ENCODE measurements at places on chromosomes 6 and 20.
A peak's percentile ranks its signal among the peaks of the same experiment; 100 is the strongest.

DNA sequence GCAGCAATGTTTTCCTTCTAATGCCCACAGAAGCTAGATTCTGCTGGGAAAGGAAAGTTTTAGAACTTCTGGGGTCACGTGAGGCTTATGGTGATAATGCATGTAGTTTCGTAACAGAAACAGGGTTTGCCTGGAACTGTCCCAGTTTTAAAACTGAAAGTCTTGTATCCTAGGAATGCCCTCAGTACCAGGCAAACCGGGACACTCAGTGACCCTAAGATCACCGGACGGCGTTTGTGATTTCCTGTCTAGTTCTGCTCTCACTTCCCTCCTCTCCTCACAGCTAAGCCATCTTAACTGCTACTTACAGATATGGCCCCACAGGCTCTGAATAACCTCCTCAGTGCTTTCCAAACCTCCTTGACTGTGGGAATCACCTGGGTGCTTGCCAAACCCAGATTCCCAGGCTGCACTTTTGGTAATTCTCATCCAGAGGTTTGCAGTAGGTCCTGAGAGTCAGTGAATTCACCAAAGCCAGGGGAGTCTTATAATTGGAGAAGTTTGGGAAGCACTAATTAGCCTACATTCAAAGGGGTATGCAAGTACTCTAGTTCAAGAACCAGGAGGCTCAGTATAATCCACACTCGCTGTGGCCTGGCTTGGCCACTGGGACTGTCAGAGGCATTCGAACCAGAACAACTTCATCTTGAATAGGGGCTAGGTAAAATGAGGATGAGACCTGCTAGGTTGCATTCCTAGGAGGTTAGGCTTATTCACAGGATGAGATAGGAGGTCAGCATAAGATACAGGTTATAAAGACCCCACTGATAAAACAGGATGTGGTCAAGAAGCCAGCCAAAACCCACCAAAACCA is 231.6 kb upstream of the MYLIP start:
- no peak for DNase-seq

DNA sequence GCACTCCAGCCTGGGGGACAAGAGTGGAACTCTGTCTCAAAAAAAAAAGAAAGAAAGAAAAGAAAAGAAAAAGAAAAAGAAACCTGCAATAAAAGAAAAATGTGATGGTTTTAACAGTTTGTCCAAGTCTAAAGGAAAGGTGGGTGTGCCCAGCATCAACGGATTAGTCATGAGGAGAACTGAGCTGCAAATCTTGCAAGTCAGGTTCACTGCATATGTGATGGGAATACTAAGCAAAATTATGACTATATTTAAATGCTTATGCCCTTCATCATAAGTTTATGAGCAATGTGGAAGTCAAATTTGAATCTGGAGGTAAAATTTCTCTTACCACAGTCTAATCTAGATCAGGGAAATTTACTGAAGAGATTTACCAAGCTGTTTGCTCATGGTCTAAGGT is 13.1 kb upstream of the CDK19 start:
- no peak for DNase-seq

DNA sequence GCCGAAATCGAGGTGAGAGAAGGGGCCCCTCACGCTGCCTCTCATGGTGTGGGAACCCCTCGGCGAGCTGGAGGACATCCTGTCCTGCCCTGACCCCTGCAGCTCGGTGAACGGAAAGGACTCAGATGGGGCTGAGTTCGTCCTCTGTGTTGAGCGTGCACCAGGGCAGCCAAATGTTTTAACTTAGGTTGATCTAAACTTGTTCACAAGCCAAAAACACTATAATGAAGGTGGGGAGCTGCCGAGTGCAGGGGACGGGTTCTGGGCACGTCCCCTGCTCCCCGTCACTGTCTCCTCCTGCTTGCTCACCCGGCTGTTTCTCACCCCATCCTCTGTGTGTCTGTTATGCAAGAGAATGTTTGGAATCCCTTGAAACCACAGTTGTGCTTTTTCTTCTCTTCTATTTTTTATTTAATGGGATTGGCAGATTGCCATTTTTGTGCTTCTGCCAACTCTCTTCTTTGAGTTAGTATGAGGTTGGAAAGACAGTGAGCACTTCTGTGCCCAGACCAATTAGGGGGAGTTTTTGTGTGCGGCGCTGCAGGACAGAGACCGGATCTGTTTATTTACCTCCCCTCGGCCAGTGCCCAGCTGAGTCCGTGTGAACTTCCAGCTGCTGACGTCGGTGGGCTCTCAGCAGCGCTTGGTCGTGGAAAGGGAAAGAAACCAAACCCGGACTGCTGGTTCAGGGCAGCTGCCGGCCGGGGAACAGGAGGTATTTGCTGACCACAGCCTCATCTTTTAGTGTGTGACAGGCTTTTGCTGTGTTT is 158.1 kb downstream of the DTNBP1 start:
- DNase-seq, result no peak

DNA sequence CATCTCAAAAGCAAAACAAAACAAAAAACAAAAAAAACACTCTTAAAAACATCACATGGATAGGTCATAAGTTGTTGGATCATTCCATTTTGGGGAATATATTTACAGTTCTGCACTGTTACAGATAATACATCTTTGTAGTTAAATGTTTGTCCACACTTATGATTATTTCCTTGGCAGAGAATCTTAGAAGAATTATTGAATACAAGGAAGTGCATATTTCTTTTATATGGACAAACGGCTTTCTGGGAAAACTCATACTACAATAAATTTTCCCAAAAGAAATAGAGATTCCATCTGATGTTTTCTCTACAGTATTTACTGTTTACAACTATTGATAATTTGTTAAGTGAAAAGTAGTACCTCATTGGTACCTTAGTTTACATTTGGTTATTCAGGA is 33.8 kb downstream of the GMPR start:
- DNase-seq, result no peak

DNA sequence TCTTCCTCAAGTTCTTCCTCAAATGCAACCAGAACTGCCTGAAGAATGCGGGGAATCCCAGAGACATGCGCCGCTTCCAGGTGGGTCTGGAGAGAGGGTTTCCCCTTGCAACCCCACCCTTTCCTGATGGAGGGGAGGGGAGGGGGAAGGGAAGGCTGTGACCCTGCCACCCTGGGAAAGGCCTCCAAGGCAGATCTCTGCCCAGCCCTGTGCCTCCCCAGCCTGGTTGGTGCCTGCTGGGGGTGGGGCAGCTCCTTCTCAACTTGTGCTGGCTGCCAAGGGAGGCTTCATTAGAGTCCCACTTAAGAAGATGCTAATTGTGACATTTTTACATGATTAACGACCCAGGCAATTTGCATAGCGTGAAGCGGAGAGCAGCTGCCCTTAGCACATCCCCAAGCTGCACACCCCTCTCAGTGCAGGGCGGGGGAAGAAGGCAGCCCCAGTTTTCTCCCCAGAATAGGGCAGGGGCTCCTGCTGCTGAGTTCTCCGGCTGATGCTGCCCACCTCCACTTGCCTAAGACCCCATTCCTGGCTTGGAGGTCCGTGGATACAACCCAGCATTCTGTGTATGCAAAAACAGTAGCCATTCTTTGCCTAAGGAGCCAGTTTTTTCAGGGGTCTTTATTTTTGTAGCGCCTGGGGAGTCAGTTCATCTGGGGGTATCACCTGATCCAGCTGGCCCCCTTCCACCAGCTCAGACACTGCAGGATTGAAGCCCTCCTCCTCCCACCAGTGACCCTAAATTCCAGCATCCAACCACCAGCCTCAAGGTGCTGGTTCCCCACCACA is 51.7 kb downstream of the CPXM1 start:
- no peak for DNase-seq

GRCh38 chr20:1625083-1625690 is 5.4 kb upstream of the SIRPB1 start:
- DNase-seq, result no peak

DNA sequence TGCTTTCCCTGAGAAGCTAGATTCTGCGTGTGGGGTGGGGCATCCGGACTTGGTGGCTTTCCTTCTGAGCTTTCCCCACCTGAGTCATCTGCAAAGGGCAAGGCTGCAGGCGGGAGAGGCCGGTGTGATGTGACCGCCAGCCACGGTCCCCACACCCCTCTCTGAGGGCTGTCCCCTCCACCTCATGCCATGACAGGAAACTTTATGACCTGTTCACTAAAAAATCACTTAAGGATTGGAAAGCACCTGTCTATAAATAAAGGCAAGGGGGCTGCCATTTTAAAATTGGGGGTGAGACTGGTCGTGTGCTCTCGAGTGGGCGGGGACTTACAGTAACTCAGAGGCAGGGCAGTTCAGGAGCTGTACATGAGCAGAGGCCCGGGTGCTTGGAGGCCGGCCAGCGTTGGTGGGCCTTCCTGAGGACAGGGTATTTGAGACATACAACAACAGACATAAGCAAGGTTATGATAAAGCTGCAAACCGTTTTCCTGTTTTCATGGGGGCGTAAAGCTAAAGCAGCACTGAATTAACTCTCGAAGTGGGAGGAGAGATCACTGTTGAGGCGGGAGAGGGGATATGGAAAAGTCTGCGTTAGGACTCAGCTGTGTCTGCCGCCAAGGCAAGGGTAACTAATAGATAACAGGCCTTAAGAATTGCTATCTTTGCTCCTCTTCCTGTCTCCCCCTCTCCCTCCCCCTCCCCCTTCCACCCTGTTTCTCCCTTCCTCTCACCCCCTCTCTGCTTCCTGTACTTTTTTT is 16.1 kb upstream of the SERPINB1 start:
- peak; percentile 53 for DNase-seq

DNA sequence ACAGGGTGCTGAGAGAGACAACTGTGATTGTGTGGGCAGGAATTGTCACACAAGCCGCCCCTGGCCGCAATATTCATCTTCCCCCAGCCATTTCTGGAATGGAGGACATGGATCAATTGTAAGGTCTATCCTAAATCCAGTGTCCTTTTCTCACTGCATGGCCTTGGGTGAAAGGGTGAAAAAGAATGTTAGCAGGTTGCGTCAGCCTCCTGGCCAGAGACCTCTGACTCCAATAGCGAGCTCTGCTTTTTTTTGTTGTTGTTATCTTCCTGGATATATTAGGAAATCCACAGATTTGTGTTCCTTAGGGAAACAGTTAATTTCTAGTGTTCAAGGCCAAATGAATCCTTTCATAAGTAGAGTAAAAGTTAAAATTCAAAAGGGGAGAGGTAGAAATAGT is 47.1 kb upstream of the CD83 start:
- no peak for DNase-seq

DNA sequence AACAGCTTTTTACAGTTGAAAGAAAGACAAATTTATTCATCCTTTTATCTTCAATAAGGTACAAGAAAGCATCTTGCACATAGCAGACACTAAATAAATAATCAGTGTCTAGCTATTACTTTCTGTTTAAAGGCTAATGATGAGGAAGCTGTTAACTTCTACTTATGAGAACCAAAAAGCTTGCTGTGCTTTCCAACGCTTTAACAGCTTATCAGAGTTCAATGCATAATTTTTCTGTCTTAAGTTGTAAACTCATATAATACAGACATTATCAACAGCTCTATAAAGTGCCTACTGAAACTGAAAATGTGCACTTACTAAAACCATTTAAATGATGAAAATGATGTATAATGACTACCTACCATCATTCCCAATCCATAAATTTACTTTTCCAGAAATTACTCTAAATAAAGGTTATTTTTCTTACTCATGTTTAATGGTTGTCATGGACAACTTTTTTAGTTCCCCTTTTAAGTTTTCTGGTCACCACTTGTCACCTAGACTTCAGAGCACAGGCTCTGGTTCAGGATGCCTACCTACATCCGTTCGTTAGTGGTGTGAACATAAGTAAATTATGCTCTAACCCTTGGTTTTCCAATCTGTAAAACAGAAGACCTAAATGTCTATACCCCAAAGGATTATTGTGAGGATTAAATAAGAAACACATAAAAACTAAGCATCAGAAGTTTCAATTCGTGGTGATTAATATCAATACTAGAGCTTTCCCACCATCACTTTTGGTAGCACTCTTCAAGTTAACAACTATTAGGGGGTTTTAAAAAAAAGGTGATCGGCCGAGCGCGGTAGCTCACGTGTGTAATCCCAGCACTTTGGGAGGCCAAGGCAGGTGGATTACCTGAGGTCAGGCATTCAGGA is 8.0 kb downstream of the PNISR start:
- DNase-seq, result no peak

GRCh38 chr20:50886184-50886790 is 45.0 kb downstream of the ADNP start:
- DNase-seq, result no peak

GRCh38 chr6:28349892-28350737 is at the start of gene ZKSCAN3:
Gene ZKSCAN3 (plus strand): TSS chr6:28349947. CDS start chr6:28359587, 9,640 bp downstream.
- peak; percentile 72 for DNase-seq

DNA sequence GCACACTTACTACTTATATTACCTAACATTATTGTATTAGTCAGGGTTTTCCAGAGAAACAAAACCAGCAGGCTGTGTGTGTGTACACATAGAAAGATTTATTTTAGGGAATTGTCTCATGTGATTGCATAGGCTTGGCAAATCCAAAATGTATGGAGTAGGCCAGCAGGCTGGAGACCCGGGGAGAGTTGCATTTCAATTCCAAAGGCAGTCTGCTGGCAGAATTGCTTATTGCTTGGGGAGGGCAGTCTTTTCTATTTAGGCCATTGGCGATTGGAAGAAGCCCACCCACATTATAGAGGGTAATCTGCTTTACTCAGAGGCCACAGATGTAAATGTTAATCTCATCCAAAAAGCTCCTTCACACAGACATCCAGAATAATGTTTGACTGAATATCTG is 157.0 kb downstream of the ADGRG6 start:
- no peak for DNase-seq

GRCh38 chr6:75946146-75946831 is 126.2 kb downstream of the IMPG1 start:
- no peak for DNase-seq
